ENCODE measurements at places on chromosomes 4 and X.

DNA sequence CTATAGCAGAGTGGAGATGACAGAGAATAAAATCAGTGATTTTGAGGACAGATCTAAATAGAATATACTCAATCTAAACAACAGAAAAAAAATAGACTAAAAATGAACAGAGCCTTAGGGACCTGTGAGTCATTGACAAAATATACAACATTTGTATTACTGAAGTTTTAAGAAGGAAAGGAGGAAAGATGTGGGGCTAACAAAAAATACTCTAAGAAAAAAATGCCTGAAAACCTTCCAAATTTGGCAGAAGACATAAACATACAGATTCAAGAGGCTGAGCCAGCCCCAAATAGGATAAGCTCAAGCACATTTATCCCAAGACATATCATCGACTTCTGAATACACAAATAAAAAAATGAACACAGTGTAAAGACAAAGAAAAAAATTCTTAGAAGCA lies 123.6 kb upstream of the INTU start:
- DNase-seq: no peak

GRCh38 chr4:176709417-176709816 lies 83.3 kb downstream of the VEGFC start:
- no peak for DNase-seq

DNA sequence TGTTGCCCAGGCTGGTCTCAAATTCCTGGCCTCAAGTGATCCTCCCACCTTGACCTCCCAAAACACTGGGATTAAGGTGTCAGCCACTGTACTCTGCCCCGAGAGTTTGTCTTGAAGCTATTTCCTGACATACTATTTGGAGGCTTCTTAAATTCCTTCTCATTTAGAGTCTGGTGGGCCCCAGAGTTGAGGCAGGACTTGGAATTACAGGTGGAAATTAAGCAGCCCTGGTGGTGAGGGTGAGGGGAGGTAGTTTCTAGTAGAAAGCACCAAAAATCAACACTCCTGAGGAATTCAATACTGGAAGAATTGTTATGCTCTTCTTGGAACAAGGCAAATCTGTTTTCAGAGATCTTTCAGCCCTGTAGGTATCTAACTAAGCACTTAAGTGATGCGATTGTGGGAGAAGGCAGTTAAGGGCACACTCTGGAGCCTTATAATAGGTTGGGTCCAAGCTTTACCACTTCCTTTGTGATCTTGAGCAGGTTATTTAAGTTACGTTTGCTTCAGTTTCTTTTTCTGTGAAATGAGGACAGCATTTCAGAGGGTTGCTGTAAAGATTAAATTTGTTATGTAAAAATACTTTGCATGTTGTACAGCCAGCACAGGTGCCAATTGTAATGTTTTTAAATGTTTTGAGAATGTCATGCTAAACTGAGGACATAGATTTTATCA lies 200.7 kb downstream of the SOWAHB start:
- no peak for DNase-seq

DNA sequence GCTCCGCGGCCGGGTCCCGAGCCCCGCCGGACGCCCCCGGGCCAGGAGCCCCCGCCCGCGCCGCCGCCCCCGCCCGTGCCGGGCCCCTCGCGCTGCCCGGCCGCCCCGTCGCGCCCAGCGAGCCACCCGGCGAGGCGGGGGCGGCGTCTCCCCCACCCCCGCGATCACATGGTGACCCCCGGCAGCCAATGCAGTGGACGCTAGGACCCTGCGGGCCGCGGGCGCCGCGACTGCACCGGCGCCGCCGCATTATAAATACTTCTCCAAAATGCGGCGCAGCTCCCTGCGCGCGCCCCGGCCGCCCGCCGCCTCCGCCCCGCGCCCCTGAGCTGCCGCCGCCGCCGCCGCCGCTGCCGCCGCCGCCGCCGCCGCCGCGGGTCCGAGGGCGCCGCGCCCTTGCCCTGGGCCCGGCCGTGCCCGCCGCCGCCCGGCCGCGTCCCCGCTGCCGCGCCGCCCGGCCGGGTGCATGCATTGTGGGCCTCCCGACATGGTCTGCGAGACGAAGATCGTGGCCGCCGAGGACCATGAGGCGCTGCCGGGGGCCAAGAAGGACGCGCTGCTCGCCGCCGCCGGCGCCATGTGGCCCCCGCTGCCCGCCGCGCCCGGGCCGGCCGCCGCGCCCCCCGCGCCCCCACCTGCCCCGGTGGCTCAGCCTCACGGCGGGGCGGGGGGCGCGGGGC lies at the start of gene NAT8L:
Gene NAT8L, plus strand, starts transcription at position 282 of the 680 bp plus-strand sequence. Its CDS starts 185 bp downstream, at position 467.
- no peak for DNase-seq

GRCh38 chr4:188254211-188254610 lies 115.0 kb downstream of the TRIML1 start:
- DNase-seq: no peak

DNA sequence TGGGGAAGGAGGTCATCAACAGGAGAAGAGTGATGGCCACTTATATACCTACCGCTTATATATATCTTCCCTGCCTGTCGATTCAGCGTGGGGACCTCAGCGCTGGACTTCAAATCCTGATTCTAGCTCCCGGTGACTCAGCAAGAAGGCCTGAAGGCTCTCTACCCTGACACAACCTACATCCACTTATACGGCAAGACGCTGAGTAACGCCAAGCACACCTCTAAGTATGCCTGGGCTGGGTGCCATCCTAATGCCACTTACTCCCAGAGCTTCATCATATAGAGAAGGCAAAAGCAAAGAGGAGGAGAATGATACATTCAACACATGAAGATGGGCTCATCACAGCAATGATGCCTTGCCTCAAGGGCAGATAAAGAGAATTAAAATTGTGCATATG lies 198.3 kb downstream of the CHIC2 start:
- no peak for DNase-seq

DNA sequence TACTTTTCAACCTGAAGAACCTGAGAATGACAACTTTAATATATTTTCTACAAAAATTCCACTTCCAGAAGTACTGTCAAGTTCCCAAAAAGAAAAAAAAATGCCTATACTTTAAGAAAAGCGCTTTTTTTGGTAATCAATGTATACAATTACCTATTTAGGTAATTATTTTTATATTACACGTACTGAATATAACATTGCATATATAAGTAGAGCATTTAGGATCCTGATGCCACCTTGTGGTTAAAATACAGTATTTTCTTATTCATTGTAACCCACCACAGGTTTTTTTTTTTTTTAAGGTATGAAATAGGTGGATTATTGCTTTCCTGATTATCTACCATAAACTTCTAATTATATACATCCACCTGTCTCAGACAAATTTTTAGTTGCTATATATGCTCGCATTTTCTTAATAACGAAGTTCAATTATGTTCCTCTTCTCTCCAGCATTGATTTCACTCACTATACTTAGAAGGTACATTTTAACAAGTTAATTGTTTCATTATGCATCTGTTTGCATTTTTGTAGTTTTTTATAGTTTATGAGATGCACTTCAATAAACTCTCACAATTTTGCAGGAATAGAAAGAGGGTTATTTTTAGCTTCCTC lies 5.2 kb downstream of the MAP9 start:
- peak; percentile 51 for DNase-seq

- no peak for DNase-seq
Measured at GRCh38 chrX:135497736-135498135, 22.7 kb upstream of the INTS6L start.

- DNase-seq: no peak
Measured at GRCh38 chrX:39293203-39293602, 491.9 kb downstream of the MID1IP1 start.

DNA sequence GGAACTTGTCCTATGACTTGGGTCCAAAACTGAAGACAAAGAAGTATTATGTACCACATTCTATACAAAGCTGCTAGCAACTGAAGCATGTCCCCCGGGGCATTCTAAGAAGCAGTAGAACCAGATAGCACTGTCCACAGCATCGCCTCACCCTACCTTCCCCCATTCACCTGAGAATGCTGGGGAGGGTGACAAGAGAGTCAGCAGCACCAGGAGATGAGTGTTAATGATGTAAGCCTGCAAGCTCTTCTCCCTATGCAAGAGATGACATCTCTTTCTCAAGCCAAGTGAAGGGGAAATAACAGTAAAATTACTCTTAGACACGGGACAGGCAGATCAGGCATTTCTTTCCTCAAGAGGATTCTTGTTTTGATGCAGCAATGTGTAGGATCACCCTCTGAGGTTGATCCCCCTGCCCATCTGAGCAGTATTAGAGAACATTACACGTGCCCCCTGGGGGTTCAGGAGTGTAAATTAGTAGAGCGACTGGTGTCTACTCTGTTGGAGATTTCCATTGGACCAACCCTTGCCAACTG lies 13.9 kb upstream of the TLR1 start:
- peak; percentile 7 for DNase-seq

DNA sequence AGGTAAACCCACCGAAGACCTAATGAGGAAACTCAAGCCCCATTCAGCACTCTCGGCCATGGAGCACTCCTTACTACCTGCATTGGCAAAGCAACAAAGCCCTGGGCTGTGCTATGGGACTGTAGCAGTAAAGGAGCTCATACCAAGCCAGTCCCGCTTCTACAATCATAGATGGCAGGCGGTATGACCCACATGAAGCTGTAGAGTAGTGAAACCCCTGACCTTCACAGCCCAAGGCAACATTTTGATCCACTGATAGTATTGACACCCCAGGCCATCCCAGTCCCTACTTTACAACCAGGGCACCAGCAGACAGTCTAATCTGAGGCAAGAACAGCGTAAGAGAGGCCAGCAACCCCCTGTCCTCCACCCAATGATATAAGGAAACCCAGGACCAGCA lies 25.2 kb downstream of the CENPC start:
- no peak for DNase-seq

DNA sequence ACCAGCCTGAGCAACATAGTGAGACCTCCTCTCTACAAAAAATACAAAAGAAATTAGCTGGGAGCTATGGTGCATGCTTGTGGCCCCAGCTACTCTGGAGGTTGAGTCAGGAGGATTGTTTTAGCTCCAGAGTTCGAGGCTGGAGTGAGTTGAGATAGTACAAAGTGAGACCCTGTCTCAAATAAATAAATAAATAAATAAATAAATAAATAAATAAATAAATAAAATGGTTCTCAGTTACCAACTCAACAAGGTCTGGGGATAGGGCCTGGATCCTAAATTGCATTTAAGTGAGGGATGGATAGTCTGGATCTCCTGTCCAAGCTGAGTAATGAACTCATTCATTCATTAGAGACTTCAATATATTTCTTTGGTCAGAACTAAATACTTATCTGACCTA lies 115.7 kb upstream of the IL1RAPL2 start:
- no peak for DNase-seq

DNA sequence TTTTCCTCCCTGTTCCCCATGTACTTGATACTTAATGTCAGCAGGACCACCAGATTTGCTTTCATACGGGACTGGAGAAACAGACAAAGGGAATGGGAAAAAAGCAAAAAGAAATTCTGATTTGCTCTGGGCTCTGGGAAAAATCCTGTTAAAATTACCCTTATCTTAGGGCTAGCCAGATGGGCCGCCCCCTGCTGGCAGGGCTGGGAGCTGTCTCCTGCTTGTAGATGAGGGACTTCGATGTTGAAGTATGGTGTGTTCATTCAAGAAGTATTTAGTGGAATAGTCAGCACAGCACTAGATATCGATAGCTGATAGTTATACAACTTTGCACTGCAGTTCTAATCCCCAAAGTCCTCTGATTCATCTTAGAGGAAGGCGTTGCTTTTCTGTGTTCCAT lies 45.8 kb downstream of the BCORL1 start:
- DNase-seq: peak; percentile 30

DNA sequence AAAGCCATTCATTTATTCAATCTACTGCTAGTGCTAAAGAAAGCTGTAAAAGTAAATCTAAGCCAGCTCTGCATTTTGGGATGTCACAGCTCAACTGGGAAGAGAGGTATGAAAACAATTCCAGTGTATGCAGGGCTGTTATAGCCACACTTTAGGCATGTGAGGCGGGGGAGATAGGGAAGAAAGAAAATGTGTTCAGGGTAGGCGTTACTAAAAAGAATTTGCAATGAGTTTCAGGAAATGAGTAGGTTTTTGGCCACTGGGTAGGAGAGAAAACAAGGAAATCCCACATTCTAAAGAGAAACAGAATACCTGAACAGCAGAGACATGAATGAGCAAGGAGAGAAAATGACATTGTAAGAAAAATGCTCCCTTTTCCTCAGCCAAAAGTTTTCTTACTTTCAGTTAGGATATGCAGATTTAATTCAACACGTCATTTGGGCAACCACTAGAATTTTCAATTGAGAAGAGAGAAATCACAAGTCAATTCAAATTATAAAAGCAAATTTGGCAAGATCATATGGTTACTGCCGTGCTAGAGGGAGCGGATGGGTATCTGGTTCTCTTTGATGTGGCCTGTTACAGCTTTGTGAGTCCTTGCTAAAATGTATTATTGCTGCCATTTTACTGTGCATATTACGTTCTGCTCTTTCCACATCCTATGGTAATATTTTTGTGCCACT lies 226.3 kb downstream of the KCNIP4 start:
- no peak for DNase-seq

GRCh38 chr4:89307446-89308160 lies at the start of gene GPRIN3:
TSS of gene GPRIN3 (minus strand) at chr4:89307800. CDS start at chr4:89250110, 57,690 bp downstream.
- no peak for DNase-seq

GRCh38 chr4:153438916-153439756 lies 27.0 kb upstream of the TMEM131L start:
- DNase-seq: peak; percentile 88

- DNase-seq: no peak
Measured at GRCh38 chrX:101550362-101550750, at the start of gene ARMCX1. TSS of gene ARMCX1 (plus strand) at chrX:101550547. CDS start at chrX:101552931, 2,384 bp downstream.

- DNase-seq: no peak
Measured at GRCh38 chr4:77201857-77202256, 44.9 kb downstream of the CCNG2 start.

GRCh38 chr4:41912546-41912945 lies 22.7 kb upstream of the TMEM33 start:
- no peak for DNase-seq

DNA sequence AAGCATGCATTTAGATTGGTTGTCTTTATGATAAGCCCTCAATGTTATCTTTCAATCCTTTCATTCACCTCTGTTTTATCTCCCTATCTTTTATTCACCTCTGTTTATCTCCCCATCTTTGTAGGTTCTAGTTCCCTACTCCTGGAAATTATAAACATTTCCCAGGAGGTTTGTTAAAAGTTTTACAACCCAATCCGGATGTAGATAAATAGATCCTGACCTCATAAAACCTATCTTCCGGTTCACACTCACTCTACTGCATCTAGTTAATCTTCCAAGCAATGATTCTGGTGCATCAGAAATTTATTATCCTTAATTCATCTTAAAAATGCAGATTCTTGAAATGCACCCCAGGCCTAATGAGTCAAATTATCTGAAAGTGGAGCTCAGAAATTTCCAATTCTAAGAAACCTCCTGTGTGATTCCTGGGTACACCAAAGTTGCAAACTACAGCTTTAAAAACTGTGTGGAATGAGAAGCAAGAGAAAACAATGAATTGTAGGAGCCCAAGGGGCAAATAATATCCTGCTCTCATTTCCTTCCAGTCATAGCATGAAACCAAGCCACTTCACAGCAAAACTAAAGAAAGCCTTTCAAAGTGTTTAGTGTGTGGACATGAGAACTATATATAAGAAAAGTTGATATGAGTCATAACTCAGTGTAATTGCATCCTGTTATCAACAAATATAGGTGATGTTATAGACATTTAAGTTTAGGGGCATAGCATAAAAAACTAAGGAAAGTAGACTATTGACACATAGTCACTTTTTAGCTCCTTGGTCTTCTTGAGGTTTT lies 51.1 kb upstream of the UGT8 start:
- no peak for DNase-seq
